ENCODE measurements at places on chromosomes 1 and 21.

- DNase-seq = no peak
Measured at GRCh38 chr1:176315519-176316220, 108.6 kb upstream of the COP1 start.

- DNase-seq = peak; percentile 48
Measured at GRCh38 chr1:61138921-61139774, 56.8 kb downstream of the NFIA start.

DNA sequence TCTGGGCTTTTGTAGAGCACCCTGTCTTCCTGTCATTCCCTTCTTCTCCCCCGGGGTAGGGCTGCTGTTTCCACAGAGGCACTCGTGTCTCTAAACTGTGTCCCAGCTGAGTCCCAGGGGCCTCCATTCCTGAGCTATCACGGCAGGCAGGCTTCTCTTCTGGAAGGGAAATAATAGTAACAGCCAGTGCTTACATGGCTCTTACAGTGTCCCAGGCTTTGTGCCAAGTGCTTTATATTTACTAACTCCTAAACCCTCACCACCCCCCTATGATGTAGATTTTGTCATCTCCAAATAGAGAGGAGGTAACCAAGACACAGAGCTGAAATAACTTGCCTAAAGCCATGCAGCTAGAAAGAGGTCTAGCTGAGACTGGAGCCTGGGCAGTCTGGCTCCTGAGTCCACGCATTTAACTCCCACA, 1.4 kb upstream of the CELF3 start:
- no peak for DNase-seq

DNA sequence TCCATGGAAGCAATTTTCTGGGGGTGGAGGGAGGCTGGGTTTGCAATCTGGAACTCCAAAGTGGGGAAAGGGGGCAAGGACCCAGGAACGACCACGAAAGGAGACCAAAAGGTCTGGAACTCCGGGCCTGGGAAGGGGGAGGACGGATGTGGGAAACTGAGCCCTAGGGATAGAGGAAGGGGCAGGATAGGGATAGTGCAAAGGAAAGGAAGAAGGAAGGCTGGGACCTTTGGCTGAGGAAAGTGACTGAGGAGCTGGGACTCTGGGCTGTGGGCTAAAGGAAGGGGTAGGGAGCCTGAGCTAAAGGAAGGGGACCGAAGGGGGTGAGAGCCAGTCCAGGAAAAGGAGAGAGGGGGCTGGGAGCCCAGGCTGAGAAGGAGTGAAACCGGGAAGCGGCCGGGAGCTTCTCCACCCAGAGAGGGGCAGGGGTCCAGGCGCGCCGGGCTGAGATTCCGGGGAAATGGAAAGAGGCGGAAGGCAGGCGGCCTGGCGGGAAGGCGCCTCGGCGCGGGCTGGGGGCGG, 395 bp downstream of the SLC9A1 start:
- no peak for DNase-seq

DNA sequence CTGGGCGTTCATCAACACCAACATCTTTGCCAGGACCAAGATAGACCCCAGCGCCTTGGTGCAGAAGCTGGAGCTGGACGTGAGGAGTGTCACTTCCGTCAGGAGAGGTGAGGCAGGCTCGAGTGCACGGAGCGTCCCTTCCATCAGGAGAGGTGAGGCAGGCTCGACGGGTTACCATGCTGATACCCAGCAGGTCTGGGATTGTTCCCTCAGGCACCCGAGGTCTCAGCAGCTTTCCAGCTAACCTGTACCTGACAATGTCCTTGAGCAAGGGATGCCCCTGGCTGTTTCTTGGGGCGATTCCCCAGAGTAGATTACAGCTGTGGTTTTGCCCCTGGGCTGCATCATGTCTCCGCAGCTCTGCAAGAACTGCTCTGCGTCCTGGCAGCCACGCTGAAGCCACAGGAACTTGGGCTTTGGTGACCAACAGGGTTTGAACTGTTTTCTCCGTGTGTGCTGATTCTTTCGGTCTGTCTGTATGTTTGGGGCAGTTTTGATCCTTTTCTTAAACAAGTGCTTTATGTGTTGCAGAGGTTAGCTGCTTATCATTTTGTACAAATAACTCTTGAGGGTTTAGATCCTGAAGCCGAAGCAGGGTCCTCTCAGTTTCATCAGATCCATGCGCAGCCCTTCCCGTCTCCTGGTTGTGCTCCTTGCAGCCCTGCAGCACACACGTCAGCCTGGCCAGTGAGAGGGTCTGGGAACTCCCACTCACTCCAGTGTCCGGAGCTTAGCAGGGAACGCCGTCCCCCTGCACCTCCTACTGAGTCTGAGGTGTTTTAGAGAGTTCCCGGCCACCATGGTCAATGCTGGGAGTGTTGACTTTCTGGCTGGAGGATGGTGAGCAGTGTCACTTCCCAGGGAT, 4.1 kb downstream of the SLX9 start:
- no peak for DNase-seq

GRCh38 chr1:231720652-231721325, 94.2 kb downstream of the DISC1 start:
- no peak for DNase-seq

- peak; percentile 39 for DNase-seq
Measured at GRCh38 chr1:203526572-203526971, 32.6 kb downstream of the OPTC start.

DNA sequence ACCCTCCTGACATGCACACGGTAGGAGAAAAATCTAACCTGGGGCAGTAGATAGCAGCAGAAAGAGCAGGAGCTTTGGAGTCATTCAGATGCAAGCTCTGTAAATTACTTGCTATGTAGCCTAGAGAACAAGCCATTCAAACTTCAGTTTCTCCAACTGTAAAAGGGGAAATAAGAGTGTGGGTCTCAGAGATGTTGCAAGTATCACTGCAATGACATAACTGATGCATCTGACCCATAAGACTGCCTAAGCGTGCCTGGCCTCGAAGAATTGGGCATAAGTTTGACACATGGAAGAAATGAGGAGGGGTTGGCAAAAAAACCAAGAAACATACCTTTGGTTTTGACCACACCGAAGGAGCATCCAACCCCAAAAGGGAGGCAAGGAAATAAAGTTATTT, 5.2 kb downstream of the AK2 start:
- DNase-seq = no peak
